Colonic mucosa (tissue), 4 donors: ENCODE measurements at places on chromosomes 2 and 18.

- H3K4me3 ChIP-seq = no peak overlapping the region
- H3K27ac ChIP-seq = no peak overlapping the region
- H3K27me3 ChIP-seq = no peaks in the 10 kb centered on the region
- H3K36me3 ChIP-seq = peaks cover 16% of the 10 kb centered on the region
- no peak for DNase-seq
- peaks cover 6% of the 10 kb centered on the region for H3K4me1 ChIP-seq
Measured at GRCh38 chr2:71133603-71134002, 3.2 kb downstream of the MPHOSPH10 start.

- DNase-seq = no peak
- no peaks in the 10 kb centered on the region for H3K4me1 ChIP-seq
- H3K27ac ChIP-seq = no peak overlapping the region
- no peaks in the 10 kb centered on the region for H3K36me3 ChIP-seq
- H3K4me3 ChIP-seq = no peak overlapping the region
Measured at GRCh38 chr2:66673286-66673685, 238.4 kb downstream of the MEIS1 start.

DNA sequence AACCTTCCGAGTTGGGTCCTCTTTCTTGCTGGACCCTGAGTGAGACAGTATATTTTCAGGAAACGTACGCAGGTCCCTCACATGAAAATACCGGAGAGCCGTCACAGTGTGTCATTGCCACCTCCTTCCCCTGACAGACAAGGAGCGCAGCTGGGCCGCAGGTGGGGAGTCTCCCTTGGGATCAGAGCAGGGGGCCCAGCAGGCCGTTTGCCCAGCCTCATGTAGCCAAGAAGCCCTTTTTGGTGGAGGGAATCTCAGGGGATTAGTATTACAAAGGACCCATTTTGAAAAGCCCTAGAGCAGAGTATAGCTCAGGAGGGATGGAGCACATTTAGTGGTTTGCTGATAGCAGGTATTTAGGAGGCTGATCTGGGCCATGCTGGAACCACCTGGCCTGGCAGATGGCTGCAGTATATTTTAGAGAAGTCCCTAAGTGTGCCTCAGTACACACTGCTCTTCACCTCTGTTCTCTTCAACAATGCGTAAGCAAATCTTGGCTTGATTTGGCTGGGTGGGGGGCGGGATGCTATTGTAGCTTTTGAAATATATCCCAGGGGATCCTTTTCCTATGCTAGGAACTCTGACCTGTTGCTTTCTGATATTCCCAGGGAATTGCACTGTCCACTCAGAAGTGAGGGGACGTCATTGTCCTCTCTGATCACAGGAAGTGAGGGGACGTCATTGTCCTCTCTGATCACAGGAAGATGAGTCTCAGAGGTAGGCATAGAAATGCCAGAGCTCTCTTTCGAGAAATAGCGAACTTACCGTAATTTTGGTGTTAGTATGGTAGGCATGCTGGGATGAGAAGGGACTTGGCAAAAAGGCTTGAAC, 171.9 kb downstream of the HRH4 start:
- no peaks in the 10 kb centered on the region for H3K4me1 ChIP-seq
- no peak for DNase-seq
- H3K36me3 ChIP-seq = no peaks in the 10 kb centered on the region

DNA sequence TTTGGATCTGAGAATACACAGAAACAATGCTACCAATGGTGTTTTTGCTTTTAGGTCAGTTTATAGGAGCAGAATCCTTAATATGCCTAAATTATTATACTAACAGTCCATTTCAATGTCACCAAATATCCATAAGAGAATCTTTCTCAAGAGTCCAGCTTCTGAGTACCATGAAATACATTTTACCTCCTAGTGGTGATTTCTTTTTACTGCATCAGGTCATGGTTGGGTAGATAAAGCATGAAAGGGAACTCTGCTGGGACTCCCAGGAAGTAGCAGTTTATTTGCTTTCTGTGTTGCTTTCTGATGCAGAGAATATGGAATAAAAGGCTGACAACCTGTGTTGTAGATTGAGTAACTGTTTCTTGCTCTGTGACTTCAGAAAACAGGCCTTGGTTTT, 115.6 kb downstream of the PPP1R1C start:
- H3K27ac ChIP-seq = no peak overlapping the region
- no peaks in the 10 kb centered on the region for H3K4me1 ChIP-seq
- H3K36me3 ChIP-seq = no peaks in the 10 kb centered on the region

DNA sequence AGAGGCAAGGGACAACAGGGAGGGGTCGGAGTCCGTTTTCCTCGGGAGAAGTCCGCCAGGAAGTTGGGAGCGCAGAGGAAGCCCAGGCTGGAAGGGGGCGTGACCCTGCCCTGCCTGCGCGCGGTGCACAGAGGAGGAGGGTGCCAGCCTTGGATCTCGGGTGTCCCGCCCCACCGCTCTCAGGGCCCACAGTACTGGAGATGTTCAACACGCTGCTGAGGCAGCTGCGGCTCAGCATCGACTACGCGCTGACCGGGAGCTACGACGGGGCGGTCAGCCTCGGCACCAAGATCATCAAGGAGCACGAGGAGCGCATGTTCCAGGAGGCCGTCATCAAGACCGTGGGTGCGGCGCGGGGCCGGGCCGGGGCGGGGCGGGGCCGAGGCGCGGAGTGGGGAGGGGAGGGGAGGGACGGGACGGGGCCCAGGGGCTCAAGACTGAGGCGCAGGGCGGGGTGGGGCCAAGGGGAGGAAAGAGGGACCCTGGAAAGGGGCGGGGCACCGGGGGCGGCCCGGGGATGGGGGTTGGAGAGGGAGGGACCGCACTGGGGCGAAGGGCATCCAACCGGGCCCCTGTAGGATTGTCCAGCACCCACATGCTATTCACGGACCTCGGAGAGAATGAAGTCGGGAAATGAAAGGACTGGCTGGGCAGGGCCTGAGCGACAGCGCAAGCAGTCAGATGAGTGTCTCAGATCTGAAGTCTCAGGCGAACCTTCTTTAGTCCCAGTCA, 36.6 kb downstream of the POMC start:
- H3K36me3 ChIP-seq = no peaks in the 10 kb centered on the region
- H3K4me3 ChIP-seq = peak overlapping the region; percentile 19
- no peaks in the 10 kb centered on the region for H3K4me1 ChIP-seq
- H3K27ac ChIP-seq = no peak overlapping the region
- peak; percentile 51 for DNase-seq
- H3K27me3 ChIP-seq = peaks cover 4% of the 10 kb centered on the region

DNA sequence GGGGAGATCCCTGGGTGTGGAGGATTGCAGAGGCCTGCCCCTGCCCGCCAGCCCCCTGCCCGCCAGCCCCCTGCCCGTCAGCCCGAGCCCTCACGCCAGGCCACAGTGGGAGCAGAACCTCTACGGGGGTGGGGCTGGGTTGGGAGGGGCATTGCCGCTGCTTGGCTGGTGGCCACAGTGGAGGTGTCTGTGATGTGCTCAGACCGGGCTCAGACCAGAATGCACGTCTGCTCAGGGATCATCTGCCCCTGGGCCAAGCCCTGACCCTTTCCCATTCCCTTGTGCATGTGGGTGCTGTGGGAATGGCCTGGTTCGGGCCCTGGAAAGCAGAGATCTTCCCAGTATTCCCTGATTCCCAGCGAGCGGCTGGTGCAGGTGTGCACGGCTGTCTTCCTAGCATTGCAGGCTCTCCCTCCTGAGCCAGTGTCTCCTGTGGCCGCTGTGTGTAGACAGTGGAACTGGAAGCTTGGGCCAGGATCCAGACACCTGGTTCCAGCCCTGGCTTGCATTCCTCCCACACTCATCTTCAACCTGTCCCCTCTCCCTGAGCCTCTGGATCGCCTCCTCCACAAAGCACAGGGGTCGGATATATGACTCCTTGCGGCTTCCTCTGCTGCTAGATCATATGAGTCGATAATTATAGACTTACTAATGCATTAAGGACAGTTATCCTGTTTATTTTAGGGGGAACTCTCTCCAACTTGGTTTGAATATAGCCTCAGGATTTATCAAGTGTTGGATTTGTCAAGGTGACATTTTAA, 161.6 kb downstream of the LDLRAD4 start:
- H3K36me3 ChIP-seq = no peaks in the 10 kb centered on the region
- no peak for DNase-seq
- H3K27me3 ChIP-seq = no peaks in the 10 kb centered on the region
- H3K27ac ChIP-seq = no peak overlapping the region

DNA sequence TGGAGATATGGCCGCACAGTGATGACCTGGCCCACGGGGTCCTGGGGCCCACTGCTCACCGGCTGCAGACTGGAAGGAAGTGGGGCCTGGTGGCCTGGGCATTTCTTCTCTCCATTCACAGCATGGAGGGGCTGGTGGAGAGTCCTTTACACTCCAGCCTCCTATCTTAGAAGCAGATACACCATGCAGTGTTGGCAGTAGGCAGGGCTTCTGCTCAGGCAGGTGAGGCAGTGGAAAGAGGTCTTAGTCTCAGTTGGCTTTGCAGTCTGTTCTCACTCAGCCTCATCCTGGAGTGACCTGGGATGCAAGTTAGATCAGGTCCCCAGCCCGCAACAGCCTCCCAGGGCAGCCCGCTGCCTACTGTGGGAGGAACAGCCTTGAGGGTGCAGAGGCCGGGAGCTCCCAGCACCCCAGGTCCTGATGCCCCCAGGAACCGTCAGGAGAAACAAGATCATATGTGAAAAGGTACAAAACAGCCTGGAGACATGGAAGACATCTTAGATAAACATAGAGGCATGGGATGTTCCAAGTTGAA, 45.8 kb upstream of the OTOS start:
- H3K27ac ChIP-seq = no peak overlapping the region
- no peaks in the 10 kb centered on the region for H3K36me3 ChIP-seq
- no peak for DNase-seq
- H3K4me3 ChIP-seq = no peak overlapping the region

DNA sequence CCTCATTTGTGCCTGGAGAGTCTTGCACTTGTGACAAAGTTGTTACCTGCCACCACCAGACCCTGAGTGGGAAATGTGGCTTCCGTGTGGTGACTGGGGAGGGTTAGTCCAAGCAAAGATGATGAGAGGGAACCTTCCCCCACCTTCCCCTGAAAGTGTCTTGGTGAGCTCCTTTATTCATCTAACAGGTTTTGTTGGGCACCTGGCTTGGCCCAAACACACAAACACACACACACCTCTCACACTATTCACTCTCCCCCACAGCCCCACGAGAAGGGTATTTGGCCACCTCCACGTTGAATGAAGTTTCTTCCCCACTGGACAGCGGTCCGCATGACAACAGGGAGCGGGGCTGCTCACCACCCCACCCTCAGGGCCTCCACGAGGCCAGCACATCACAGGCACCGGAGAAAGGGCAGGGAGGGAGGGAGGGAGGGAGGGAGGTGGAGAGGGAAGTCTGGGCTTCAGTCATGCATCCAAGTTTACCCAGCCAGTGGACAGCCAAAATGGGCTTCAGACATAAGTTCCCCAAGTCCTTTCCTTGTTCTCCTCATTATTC, 1.4 kb downstream of the CIB4 start:
- H3K27ac ChIP-seq = no peak overlapping the region
- DNase-seq = no peak
- no peaks in the 10 kb centered on the region for H3K4me1 ChIP-seq
- no peak overlapping the region for H3K4me3 ChIP-seq
- no peaks in the 10 kb centered on the region for H3K27me3 ChIP-seq

DNA sequence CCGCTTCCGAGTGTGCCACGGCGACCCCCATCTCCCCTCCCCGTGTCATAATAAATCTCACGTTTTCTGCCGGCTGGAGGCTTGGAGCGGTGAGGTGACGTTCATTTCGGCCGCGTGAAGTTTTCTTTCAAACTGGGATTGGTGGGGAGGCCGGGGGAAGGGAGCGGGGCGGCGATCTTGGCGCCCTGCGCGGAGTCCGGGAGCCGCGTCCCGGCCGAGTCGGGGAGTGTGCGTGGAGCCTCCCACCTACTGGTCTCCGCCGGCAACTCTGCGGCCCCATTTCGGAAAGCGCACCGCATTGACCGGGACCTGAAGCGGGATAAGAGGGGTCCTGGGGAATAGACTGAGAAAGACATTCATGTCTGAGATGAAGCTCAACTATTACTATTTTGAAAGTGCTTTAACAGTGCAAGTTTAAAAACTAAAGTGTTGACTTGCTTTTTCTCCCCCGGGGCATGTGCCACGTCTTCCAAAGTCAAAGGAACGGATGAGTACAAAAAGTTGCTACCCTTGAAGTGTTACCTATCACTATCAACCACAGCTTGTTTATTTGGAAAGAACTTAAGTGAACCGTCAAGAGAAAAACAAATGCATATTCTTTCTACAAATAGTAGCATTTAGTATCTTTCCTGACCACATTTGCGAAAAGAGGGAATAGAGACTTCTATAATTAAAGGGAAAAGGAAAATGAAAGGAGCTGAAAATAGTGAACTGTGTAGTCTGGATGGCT, 818 bp upstream of the IKZF2 start:
- no peaks in the 10 kb centered on the region for H3K36me3 ChIP-seq
- DNase-seq = peak; percentile 61
- peak overlapping the region; percentile 78 for H3K4me3 ChIP-seq
- H3K27ac ChIP-seq = peak overlapping the region; percentile 90
- H3K4me1 ChIP-seq = no peaks in the 10 kb centered on the region

DNA sequence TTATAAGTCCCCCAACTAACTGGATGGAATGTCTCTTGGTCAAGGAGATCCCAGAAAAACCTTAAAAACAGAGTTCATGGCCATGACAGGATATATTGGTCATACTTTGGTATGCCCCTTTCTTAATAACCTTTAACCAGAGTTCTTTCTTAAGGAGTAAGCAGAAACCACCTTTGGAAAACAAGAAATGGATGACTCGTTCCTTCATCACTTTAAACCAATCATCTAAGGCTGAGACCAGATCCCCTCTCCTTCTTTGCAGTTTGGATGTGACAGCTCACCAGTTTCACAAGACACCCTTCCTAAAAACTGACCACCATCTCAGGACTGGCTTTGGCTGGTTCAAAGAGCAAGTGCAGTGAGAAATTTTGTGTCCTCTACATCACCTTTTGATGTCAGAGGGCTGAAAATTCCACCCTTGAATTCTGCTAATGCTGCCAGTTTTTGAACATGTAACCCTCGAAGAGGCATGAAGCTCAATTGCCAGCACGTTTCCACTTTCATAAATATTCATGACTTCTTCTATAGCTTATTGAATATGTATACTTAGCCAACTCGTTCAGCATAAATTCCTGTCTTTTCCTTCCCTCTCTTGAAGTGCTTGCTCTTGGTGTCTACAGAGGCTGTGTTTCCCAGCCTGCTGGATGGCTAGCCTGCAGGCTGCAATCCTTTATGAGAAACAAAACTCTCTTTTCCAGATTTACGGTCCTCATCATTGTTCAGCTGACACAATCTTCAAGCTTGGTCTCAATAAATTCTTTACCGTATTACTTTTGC, 1323.5 kb upstream of the TMEFF2 start:
- H3K4me1 ChIP-seq = no peaks in the 10 kb centered on the region
- no peak overlapping the region for H3K4me3 ChIP-seq
- H3K27ac ChIP-seq = no peak overlapping the region
- H3K27me3 ChIP-seq = no peaks in the 10 kb centered on the region
